KBM-7 (cell line): ENCODE measurements at places on chromosomes 11 and 22.

DNA sequence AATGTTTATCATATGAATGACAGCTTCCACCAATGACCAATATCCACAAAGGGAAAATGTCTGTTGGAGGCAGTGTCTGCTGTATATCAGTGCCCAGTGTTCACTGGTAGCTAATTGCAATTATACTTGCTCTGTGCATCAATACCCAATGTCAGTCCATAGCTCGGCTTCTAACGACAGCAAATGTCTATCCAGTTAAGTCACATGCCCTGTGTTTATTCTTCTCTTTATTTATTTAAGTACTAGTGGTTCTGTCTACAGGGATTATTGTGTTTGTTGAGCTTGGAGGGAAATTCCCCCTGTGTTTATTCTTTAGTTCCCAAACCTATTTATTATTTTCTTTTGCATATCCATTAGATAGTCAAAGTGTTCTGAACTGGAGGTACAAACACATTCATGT, 18.6 kb downstream of the TSKU start:
- no peak for DNase-seq

- DNase-seq = peak; percentile 26
Observed at GRCh38 chr11:32065865-32066629, 24.8 kb upstream of the RCN1 start.

DNA sequence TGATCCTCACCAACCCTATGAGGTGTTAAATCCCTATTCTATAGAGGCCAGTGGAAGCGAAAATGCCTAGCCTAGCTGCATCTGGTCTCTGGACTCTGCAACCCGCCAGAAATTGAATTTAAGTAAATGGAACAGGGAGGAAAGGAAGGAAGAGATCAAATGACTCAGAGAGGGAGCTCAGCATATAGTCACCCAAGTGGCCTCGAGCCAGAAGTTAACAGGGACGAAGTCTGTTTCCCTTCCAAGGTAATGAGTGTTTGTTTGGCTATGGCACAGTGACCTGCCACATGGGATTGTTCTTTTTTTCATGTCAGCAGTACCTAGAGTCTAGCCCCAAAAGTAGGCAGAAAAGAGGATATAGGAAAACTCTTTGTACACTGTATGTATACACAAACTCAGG, 66.3 kb downstream of the PAK1 start:
- DNase-seq = peak; percentile 61

DNA sequence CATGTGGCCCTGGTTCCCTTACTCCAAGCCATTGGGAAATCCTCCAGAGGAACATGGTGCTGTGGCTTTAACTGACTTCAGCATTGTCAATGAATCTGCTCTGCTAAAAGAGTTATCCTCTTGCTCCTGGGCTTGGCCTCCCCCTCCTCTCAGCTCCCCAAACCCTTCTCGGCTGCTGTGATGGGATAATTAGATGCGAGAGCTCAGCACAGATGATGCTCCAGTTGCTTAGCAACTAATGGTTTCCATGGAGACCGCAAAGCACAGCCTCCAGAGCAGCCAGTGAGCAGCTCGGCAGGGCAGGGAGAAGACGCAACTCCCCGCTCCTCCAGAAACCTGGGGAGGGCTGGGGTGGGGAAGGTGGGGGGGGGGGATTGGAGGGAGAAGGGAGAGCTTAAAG, 2.8 kb upstream of the UPK2 start:
- DNase-seq = peak; percentile 25

DNA sequence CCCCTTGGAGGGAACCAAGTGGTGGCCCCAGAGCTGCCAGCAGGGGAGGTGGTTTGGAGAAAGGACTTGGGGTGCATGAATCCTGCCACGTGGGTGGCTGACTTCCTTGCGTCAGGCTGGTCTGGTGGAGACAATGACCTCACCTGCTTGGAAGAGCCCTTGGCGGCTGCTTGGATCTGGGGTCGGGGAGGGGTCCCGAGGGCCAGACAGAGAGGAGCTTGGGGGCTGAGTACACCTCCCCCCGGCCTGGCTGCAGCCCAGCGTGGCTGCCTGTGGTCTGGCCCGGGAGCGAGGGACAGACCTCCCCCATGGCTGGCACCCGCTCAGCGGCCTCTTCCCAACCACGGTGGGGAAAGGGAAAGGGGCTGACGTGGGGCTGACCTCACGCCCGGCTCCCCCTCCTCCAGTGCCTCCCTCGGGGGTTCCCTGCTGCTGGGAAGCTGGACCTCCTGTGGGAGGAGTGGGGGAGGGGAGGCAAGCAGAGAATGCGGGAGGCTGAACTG, 13.8 kb downstream of the LIF start:
- no peak for DNase-seq

- no peak for DNase-seq
Observed at GRCh38 chr11:130177782-130178181, 18.2 kb downstream of the ST14 start.

DNA sequence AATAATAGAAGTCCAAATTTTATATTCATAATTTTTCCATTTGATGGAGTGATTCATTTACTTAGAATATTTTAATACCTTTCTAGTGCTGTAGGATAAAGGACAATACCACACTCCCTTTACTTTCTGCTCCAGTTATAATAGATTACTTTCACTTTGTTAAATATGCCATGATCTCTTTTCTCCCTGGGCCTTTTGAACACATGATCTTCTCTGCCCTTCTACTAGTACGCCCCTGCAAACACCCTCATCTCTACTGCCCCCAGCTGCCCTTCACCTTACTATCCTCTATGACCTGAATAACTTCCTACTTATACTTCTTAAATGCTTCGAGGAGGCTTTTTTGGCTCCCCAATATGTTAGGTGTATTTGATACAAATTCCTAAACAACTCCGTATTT, 177.3 kb downstream of the GUCY1A2 start:
- DNase-seq = no peak

GRCh38 chr11:117095284-117096161, 2.7 kb downstream of the SIK3 start:
- no peak for DNase-seq

DNA sequence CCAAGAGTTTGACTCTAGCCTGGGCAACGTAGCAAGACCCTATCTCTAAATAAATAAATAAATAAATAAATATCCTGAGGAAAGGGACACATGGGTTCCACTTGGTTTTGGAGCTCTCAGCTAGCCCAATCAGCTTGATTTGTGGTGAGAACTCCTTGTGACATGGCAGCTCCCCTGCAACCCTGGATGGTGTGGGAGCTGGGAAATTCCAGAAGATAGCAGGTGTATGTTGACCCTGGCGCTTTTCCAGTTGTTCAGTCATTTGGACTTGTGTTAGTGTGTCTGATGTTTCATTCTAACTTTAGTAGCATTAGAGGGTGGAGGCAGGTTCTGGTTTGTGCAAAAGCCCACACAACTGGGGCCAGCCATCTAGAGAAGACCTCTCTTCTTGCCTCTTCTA, 148.5 kb upstream of the NCAM1 start:
- no peak for DNase-seq

DNA sequence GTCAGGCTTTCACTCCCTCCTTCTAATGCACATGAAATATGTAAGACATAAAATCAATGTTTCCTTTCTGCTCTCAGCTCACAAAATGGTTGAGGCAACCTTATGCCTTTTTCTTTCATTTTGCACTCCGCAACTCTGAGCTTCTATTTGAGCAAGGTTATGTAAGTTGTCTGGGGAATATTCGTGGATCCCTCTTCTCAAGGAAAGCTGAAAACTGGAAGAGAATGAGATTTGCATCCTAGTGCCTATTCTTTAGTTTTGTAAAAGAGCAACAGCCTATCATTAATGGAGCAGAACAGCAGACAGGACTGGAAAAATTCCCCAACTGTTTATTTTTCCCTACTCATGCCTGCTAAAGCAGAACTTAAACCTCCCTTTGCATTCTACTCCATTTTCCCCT, 141.7 kb downstream of the FAM76B start:
- DNase-seq = no peak

DNA sequence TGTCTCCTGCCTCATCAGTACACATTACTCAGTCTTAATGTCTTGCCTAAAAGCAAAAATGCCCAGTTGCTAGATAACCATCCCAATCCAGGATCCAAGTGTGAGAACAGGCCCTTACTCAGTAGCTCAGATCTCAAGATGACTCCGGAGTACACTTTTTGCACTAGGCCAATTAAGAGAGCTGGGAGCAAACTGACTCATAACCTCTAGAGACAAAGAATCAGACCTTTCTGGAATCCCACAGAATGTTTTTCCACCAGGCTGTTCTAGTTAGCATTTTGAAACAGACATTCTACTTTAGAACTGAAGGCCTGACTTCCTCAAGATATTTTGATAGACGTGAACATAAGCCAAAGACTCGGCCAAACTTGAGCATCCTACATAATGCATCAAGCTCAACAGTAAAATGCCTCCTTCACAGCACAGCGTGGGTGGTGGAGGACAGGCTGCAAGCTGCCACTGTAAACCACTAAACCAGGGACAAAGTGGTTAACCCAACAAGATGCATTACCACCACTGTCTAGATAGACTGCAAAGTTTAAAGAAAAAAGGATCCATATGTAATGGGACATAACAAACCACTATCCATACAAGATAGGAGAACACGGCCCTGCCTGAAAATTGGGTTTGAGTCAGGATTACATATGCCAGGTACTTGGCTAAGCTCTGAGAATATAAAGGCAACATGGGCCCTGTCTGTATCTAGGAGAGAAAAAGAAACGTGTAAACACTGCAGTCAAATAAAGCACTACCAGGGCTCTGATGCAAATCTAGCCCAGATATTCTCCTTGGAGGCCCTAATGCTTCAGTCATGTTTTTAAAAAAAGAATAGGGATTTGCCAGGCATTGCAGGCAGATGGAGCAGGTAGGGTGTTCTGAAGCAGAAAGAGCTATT, 48.3 kb downstream of the MYH9 start:
- DNase-seq = no peak

DNA sequence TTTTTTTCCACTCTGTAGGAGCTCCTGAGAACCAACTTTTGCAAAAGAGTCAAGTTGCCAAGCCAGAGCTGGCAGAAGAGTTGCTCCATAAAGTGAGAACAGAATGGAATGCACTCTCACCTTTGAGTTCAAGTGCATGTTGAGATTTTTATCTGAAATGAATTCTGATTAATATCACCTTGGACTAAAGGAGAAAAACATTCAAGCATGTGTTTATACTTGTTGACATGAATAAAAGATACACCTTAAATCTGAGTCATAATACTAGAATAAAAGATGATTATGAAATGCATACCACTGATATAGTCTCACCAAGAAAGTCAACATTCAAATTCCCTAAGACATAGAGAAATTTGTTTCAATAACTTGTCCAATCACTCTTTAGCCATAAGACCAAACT, 37.8 kb downstream of the ARL14EP start:
- DNase-seq = no peak

GRCh38 chr22:35126993-35127392, 61.0 kb downstream of the ISX start:
- no peak for DNase-seq

GRCh38 chr22:27816552-27816951, 15.0 kb upstream of the MN1 start:
- DNase-seq = no peak

DNA sequence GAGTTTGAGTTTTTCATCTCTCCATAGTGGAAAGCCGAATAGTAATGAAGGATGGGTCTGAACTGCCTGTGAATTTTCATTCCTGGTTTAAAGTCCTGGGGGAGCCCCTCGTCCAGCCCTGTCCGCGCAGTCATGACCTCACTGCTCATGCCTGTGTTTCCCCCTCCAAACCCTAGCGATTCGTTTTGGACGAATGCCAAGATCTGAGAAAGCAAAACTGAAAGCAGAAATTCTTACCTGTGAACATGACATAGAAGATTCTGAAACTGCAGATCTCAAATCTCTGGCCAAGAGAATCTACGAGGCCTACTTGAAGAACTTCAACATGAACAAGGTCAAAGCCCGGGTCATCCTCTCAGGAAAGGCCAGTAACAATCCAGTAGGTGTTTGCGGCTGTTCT, 30.5 kb downstream of the CDPF1 start:
- DNase-seq = no peak

GRCh38 chr22:29663180-29663821, 56.5 kb upstream of the CABP7 start:
- DNase-seq = no peak

DNA sequence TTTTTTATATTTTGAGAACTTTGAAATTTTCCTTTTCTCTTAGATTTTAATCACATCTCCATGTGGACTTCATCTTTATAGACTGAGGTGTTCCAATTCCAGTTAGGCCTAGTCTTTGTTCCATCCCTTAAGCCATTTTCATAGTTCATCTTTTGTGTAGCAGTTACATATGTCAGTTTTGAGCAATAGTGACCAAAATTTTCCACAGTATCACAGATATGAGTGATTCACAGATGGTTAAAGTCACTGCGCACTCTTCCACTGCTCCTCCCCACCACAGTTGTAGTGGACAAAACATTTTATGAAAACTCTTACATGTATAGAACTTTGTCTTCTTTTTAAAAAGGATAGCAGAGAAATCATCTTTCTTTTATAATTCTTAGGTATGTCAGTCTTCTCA, 42.8 kb downstream of the YAP1 start:
- no peak for DNase-seq

DNA sequence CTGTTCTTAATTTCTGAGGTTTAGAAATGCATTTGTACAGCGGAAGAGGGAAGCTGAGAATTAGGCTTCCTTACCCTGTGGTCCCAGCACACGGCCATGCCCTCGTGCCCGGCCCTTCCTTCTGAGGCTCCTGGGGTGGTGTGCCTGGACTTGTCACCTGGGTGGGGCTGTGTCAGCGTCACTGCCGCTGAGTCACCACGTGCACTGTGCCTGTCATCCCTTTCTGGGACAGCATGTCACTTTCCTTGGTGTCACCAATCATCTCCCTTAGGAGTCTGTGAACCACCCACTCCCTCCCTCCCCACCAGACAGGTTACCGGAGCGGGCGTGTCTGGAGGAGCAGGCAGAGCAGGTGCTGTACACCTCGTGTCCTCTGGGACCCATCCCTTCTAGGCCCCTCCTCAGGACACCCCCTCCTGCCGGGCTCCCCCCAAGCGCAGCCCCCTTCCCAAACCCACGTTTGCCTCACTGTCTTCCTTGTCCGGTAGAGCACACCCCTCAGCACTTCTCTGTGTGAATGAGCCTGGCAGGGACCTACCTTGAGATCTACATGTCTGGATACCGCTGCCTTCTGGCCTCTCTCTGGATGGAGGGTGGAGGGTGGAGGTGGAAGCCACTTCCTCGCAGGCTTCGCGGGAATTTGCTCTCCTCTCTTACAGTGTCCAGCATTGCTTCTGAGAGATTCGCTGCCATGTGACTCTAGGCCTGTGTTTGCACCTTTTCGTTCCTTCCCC, 367.6 kb downstream of the TBC1D22A start:
- peak; percentile 21 for DNase-seq

- no peak for DNase-seq
Observed at GRCh38 chr22:28999510-28999909, 62.1 kb downstream of the C22orf31 start.

- DNase-seq = no peak
Observed at GRCh38 chr11:70786021-70786665, 387.8 kb downstream of the CTTN start.

DNA sequence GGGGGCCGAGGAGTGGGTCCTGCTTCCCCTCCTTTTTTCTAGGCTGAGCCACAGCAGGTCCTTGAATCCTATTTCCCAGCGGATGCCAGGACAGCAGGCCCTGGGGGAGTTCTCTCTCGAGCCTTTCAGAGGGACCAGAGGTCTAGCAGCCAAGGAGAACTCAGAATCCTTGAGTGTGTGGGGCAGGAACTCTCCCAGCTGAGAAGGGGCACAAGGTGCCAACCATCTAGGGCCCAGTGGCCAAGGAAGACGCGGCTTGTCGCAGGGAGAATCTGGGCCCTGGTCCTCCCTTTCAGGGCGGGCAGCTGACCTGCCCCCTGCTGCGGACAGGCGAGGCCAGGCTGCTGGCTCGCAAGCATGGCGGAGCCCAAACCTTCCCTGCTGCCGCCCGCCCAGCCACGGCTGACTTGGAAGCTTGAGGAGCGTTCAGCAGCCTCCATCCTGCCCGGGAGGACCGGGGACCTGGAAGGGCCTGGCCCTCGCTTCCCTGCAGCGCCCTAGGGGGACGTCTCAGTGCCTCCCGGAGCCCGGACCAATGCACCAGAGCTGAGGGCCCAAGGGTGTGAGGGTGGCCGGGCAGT, 972 bp upstream of the TSSC4 start:
- DNase-seq = no peak
